ENCODE measurements at places on chromosomes 7 and 10. TPM values are rescaled to one million over a fixed set of nuclear protein-coding genes. Genes with fewer than 3 reads are reported as not detected.

DNA sequence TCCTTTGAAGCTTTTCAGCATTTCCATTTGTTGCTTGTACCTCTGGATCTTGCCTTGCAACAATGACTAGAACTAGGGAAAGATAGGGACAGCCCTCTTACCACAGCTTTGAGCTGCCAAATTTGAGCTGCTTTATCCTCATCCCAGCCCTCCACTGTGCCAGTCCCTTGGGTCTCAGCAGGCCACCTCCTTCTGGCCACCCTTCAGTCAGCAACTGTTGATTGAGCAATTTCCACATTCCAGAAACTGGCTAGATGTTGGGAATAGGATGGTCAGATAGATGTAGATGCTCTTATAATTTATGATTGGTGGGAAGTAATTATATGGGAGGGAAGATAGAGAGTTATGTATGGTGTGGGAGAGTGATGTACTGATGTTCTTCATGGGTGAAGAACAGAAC, 100.1 kb downstream of the ST7 start:
- H3K36me3 ChIP-seq, result peaks cover 2% of the 10 kb centered on the region
- no peak overlapping the region for H3K27ac ChIP-seq
- H3K4me3 ChIP-seq, result no peak overlapping the region
- no peaks in the 10 kb centered on the region for H3K27me3 ChIP-seq
- peaks cover 11% of the 10 kb centered on the region for H3K4me1 ChIP-seq

DNA sequence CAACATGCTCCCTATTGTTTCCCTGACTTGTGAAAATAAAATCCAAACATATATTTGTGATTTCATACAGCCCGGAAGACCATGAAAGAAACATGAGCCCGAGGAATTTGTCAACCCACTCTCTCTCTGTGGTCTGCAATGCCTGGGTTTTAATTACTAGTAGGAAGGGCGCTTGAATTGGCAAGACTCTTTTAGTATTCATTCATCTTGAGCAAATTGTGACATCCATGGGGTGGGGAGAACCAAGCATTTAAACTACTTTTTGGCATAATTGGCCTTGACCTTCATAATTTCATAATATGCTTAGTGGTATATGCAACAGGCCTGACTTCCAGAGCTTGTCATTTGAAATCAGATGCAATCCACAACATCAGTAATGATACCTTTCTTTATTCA, 142.4 kb upstream of the BMPER start:
- H3K27me3 ChIP-seq, result peaks cover 16% of the 10 kb centered on the region
- DNase-seq, result no peak
- no peaks in the 10 kb centered on the region for H3K36me3 ChIP-seq
- H3K27ac ChIP-seq, result no peak overlapping the region

DNA sequence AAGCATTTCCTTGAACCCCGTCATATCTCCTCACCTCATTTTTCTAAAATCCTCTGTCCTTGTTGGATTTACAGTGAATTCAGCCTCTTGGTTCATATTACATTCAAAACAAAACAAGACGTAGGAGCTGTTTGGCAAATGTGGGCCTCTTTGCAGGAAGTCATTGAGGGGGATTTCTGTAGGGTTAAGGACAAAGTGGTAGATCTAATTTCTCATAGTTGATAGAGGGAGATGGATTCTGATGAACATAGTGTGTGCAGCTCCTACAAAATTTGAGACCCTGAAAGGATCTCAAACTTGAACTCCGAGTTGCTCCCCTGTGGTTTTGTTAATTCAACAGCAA, 682 bp downstream of the TBXAS1 start:
- H3K27ac ChIP-seq, result peak overlapping the region; percentile 39
- H3K4me1 ChIP-seq, result peaks cover 20% of the 10 kb centered on the region
- peaks cover 5% of the 10 kb centered on the region for H3K36me3 ChIP-seq
- H3K27me3 ChIP-seq, result peaks cover 33% of the 10 kb centered on the region
- no peak overlapping the region for H3K4me3 ChIP-seq
- no peak for DNase-seq

GRCh38 chr7:22179442-22179879, 177.5 kb downstream of the RAPGEF5 start:
- H3K4me1 ChIP-seq, result peaks cover 13% of the 10 kb centered on the region
- H3K27ac ChIP-seq, result no peak overlapping the region
- no peak for DNase-seq
- no peak overlapping the region for H3K4me3 ChIP-seq
- H3K27me3 ChIP-seq, result no peaks in the 10 kb centered on the region

DNA sequence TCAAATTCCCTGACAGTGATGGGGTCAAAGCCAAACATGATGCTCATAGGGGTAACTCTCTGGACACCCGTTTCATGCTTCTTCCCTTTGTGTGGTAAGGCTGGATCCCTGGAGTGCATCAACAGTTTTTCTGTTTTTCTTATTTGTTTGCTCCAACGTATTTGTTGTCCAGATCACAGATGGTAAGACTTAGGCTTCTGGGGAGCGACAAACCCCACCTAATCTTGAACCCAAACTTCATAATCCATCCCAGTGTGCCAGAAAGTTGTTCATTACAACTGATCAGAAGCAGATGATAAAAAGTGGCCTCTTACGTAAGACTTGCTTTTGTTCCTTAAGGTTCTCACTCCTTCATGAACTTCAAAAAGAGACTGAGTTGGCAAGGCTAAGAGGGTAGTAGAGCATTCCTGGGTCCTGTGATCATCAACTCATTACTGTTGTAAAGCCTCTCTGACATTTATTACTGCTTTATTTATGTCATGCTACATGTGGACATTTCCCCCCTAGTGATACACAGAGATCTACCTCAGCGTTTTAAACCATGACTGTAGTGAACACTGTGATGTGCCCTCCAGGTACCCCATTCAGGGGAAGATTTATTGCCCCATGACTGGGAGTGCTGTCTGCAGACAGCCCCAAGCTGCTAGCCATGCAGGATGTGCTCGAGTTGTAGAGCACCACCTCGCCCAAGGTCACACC, 125.6 kb downstream of the CCDC71L start:
- DNase-seq, result no peak
- no peak overlapping the region for H3K27ac ChIP-seq
- H3K27me3 ChIP-seq, result no peaks in the 10 kb centered on the region
- no peaks in the 10 kb centered on the region for H3K4me1 ChIP-seq

LHFPL3 gene
- total RNA-seq, result not detected

CHAT gene
- not detected for total RNA-seq

GNGT1 gene
- total RNA-seq, result not detected
